ENCODE measurements at places on chromosomes 4 and X. TPM values are rescaled to one million over a fixed set of nuclear protein-coding genes. Genes with fewer than 3 reads are reported as not detected.

Gene SLC6A14
- total RNA-seq, result not detected

Gene CCSER1
- total RNA-seq, result 0.57 TPM

Gene EGFL6
- total RNA-seq, result 0.75 TPM

Gene SLC2A9
- 0.79 TPM for total RNA-seq

Gene SMIM9
- total RNA-seq, result not detected

- no peak for DNase-seq
These were observed 168.2 kb downstream of the COL25A1 start for GRCh38 chr4:109134268-109134667.

- DNase-seq, result no peak
These were observed 19.2 kb upstream of the FAAH2 start for GRCh38 chrX:57267308-57267707.

DNA sequence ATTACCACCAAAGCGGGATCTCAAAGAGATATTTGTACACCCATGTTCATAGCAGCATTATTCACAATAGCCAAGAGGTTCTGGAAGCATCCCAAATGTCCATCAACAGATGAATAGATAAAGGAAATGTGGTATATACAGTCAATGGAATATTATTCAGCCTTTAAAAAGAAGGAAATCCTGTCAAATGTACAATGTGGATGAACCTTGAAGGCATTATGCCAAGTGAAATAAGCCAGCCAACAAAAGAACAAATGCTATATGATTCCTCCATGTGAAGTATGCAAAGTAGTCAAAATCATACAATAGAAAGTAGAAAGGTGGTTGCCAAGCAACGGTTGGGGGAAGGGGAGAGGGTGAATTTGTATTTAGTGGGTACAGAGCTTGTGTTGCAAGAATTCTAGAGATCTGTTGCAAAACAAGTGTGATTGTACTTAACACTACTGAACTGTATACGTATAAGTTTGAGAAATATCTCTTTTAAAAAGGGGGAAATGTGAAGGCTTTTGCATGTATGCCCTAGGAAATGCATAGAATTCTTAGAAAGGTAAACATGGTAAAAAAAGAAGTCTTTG, 5.0 kb upstream of the ZRSR2 start:
- no peak for DNase-seq

Measured in H9 (cell line).